ENCODE measurements at places on chromosomes 1 and 21.
A peak's percentile ranks its signal among the peaks of the same experiment; 100 is the strongest.

DNA sequence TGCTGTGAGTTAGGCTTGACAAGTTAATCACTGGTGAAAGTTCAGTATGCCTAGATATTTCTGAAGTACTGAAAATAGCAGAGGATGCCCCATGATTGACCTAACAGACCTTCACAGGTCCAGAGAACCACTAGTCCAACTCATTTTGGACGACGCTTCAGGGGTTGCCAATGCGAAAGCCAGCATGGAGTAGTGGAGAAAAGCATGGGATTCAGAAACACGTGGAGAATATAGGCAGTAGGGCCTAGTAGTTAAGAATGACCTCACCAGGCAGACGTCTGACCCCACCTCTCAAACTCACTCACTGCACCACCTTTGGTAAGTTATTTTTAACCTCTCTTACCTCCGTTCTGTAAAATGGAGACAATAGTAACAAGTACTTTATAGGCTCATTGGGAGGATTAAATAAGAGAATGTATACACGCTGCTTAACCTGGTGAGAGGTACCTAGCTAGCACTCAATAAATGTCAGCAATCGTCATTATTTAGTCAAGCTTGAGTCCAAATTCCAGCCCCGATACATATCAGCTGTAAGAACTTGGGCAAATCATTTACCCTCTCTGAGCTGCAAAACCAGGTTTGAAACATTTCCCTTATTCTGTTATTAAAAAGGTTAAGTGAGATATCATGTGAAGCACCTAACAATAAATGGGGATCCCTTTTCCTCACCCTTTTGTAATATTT is 13.2 kb downstream of the PLPP3 start:
- DNase-seq = no peak

- DNase-seq = peak; percentile 89
These were observed at the start of gene ITPKB for GRCh38 chr1:226738995-226739695. ITPKB (minus strand) TSS chr1:226739282; CDS start chr1:226737458, 1,824 bp downstream.

GRCh38 chr1:51853360-51853759 is 25.2 kb downstream of the NRDC start:
- no peak for DNase-seq

DNA sequence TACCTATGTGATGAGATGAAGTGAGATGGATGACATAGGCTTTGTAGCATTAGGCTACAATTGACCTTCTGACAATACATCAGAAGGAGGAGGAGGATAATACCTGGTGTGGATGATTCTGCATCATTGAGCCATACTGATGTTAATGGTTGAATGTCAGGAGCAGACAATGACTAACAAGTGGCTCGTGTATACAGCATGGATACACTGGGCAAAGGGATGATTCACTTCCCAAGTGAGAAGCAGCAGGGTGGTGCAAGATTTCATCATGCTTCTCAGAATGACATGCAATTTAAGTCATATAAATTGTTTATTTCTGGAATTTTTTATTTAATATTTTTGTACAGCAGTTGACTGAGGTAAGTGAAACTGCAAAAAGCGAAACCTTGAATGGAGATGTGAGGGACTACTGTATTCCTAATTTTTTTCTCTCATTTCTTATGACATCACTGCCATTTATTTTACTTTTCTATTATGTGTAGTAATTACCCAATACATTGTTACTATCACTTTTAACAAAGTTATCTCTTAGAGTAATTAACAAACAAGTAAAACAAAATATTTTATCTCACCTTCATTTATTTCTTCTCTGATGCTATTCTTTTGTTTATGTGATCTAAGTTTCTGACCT is 34.4 kb upstream of the COP1 start:
- no peak for DNase-seq

DNA sequence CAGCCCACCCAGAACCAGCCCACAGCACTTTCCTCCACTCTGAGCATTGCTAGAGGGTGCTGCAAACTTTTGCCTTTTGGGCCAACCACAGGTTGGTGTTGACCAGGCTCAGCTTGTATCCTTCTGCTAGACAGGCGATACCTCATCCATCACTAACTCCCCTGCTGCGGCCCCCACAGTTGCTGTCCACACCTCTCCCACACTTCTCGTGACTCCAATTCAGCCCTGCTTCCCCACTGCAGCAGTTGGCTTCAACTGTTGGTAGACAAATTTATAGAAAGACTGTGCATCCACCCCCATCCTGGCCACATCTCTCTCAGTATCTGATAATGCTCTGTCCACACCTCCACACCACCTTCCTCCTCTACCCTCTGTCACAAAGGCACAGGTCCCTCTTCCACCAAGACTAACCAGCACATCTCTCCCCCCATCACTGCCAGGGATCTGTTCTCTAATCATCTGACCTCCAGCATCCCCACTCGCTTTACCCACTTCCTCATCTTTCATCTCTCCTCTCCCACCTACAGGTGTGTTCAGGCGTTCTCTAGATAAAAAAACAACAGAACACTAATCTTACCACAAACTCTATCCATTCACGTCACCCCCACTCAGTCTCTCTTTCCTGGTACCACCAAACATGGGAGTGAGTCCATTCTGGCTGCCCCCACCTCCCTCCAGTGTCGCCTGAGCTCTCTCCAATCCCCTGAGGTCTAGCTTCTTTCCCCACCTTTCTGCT is 15.8 kb upstream of the SLC25A44 start:
- no peak for DNase-seq

DNA sequence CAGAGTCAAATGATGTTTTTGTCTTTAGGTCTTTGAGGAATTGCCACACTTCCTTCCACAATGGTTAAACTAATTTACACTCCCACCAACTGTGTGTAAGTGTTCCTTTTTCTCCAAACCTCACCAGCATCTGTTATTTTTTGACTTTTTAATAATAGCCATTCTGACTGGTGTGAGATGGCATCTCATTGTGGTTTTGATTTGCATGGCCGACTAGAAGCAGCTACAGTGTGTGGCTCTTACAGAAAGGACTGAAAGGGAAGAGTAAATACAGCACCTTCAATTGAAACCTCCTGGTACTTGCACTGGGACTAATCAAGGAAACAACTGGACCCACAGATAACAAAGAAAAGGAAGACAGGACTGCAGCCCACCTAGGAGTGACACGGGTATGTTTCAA is 668.0 kb upstream of the RGS18 start:
- DNase-seq = no peak

DNA sequence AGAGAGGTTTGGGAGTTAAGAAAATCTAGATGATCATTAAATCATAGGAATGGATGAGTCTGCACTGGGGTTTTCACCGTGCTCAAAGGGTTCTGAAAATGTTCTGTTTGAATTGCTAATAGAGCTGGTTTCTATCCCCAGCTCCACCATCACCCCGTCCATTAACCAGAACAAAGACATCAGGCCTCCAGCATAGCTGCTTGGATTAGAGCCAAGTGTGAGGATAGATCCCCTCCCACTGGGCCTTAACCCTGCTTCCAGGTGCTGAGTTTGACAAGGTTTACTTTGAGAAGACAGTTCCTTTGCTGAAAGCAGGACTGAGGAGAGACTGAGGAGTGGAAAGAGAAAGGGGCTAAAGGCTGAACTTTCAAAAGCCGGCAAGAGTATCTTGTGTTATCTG is 48.3 kb downstream of the MPZL1 start:
- DNase-seq = no peak

DNA sequence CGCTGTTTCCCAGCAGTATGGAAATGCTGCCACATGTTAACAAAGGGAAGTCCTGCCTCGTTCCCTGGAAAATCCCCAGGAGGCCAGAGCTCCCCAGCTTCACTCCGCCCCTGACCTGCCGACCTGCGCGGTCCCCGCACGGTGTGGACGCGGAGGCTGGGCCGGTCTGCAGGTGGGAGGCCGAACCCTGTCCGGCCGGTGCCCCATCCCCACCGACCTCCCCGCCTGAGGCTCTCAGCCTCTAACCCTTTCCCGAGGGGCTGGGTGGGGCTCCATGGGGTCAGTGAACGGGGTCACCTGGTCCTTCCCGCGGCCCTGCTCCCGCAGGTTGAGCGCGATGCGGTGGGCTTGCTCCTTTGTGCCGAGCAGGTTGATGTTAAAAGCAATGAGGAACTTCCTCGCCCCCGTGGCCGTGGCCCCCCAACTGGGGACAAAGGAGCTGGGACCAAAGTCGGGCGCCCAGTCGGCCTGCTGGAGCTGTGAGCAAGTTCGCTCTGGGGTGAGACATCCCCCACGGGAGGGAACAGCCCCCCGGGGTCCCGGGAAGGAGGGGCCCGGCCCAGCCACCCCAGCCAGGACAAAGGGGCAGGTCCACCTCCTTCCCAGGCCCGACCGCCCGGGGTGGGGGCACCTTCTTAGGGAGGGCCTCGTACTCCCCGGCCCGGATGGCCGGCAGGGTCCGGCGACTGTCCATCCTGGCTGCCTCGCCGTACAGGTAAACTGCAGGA is 4.0 kb downstream of the FTCD start:
- peak; percentile 9 for DNase-seq

DNA sequence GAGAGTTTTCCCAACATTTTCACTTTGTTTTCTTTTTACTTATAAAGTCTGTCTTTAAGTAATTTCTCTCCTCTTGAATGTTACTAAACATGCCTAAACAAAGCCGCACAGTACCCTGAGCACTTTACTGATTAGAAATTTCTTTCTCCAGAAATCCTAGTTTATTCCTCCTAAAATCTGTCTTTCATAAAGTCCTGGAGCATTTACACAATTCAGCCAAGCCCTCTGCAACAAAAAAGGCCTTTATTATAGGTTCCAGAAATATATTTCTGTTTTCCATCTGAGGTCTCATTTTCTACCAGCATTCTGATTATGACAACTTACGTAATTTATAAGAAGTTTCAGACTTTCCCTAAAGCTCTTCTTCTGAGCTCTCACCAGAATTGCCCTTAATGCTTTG is 549.5 kb upstream of the OLFM3 start:
- DNase-seq = no peak

- DNase-seq = no peak
These were observed 10.2 kb downstream of the AGTRAP start for GRCh38 chr1:11746092-11746491.

DNA sequence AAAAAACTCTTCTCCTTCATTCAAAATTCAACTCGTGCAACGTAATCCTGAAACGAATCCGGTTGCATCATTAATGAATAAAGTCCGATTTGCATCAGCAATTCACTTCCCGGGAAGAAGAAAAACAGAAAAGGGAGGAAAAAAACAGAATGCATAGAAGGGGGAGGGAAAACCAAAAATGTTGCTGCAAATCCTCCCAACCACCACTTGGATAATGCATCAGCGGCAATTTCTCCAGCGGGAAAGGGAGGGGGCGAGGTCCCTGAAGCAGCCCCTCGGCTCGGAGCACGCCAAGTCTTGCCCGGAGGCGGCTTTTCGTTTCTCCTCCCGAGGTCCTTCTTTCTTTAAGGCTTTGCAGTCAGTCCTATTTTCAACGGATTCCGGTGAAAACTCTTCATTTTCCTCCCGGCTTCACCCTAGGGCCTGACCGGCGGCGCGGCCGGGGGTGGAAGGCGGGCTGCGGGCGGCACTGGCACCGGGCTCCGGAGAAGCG is 723 bp downstream of the CDC42BPA start:
- DNase-seq = no peak

GRCh38 chr1:63450416-63450815 is 72.6 kb downstream of the ITGB3BP start:
- DNase-seq = no peak

GRCh38 chr1:223076362-223076761 is 66.7 kb downstream of the TLR5 start:
- DNase-seq = no peak

DNA sequence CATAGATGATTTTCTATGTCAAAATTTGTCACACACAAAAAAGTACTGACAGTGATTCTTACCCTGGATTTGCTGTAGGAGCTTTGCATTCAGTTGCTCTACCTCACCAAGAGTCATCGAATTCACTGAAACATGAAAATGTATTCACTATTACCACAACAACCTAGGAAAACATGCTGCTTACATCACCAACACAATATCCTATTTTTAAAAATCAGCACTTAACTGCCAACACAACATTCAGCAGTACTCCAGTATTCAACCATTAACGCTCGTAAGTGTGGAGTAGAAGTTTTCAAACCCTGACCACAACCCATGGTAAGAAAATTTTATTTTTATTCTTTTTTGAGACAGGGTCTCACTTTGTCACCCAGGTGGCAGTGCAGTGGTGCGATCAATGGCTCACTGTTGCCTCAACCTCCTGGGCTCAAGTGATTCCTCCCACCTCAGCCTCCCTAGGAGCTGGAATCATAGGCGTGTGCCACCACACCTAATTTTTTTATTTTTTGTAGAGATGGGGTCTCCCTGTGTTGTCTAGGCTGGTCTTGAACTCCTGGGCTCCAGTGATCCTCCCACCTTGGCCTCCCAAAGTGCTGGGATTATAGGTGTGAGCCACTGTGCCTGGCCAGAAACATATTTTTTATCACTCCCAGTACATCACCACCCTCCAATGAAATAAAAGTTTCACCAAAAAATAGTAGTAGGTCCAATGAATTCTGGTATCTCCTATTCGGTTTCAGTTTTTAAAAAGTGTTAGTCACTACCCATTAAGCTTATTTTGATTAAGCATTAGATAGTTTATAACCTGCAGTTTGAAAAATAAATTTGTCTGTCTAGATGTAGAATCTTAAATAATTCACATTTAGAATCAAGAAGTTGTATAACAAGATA is 23.8 kb downstream of the C21orf91 start:
- DNase-seq = peak; percentile 71

- no peak for DNase-seq
These were observed 41.4 kb downstream of the URB1 start for GRCh38 chr21:32351428-32351827.

DNA sequence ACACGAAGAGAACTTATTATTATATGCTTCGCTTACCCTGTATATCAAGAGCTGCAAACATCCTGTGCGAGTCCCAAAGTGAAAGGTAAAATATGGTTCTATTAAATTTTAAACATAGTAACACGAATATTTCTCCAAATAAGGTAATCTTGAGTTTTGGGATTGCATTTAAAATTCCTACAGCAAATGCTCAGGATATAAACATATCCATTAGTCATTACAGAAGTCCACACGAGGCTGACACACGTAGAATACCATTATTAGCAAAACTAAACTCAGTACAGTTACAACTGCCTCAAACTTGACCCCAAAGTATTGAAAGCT is 282 bp upstream of the LYPLAL1 start:
- no peak for DNase-seq

- DNase-seq = no peak
These were observed 814 bp downstream of the PAQR7 start for GRCh38 chr1:25874635-25875153.

- DNase-seq = no peak
These were observed 60.7 kb upstream of the ITPKB start for GRCh38 chr1:226799634-226800281.

- no peak for DNase-seq
These were observed 52.1 kb downstream of the ACBD3 start for GRCh38 chr1:226134170-226135058.
